ENCODE measurements at places on chromosomes 13 and 19.

DNA sequence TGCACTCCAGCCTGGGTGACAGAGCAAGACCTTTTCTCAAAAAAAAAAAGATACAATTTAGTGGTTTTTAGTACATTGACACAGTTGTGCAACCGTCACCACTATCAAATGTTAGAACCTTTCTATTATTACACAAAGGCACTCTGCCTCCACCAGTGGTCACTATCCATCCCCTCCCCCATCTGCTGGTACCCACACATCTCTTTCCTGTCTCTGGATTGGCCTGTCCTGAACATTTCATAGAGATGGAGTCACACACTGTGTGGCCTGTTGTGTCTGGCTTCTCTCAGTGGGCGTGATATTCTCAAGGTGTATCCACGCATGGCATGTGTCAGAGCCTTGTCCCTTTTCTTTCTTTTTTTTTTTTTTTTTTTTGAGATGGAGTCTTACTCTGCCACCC is 11.2 kb downstream of the KDM4B start:
- peak; percentile 42 for DNase-seq

DNA sequence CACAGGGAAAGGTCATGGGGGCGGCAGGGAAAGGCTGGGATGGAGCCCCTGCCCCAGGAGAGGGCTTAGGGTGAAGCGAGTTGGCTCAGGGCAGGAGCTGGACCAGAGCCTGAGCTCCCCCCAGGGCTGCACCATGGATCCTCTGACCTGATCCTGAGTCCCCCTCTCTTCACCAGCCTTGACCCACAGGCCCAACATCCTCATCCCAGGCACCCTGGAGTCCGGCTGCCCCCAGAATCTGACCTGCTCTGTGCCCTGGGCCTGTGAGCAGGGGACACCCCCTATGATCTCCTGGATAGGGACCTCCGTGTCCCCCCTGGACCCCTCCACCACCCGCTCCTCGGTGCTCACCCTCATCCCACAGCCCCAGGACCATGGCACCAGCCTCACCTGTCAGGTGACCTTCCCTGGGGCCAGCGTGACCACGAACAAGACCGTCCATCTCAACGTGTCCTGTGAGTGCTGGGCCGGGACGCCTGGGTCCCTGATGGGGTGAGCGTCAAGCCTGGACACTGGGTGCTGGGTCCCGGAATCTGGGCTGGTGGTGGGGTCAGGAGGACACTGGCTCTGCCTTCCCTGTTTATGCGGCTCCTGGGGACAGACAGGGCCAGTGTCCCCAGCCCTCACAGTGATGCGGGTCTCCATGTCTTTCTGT is 842 bp downstream of the SIGLEC9 start:
- DNase-seq = no peak

DNA sequence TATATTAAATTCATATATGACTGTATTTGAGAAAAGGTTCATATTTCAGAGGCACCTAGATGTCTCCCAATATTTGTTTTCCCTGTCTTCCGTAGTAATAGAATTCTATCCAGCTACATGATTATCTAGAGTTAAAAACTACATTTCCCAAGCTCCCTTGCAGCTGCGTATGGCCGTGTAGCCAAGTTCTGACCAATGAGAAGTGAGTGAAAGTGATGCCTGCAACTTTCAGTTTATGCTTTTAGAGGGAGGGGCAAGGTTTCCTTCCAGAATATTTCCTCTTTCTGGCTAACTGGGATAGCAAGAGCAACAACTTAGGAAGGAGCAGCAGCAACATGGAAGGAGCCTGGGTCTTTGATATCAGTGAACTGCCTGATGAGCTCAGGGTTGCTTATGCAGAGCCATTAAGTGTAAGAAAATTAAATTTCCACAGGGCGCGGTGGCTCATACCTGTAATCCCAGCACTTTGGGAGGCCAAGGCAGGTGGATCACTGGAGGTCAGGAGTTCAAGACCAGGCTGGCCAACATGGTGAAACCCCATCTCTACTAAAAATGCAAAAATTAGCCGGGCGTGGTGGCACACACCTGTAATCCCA is 23.2 kb upstream of the CYP2A13 start:
- DNase-seq = peak; percentile 40

DNA sequence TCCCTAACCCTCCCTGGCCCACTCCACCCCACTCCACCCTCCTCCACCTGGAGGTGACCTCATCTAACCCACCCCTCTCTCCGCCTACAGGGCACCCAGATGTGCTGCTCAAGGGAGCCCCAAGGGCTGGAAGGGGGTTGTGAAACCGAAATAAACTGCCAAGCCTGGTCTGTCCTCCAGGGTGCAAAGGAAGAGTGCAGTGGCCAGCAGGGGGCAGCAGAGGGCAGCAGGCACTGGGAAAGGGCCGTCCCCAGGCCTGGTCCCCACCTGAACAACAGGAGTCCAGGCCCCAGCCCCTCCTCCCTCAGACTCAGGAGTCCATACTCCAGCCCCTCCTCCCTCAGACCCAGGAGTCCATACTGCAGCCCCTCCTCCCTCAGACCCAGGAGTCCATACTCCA is 8.4 kb upstream of the BCAM start:
- peak; percentile 75 for DNase-seq

DNA sequence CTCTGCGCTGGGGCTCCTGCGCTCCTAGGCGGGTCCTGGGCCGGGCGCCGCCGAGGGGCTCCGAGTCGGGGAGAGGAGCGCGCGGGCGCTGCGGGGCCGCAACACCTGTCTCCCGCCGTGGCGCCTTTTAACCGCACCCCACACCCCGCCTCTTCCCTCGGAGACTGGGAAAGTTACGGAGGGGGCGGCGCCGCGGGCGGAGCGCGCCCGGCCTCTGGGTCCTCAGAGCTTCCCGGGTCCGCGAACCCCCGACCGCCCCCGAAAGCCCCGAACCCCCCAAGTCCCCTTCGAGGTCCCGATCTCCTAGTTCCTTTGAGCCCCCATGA is at the start of gene GJB2:
Gene GJB2 (minus strand): TSS at position 103 of the 326 bp plus-strand sequence. CDS start 3,357 bp downstream, outside the sequence.
- DNase-seq = no peak

- DNase-seq = no peak
Observed at GRCh38 chr19:54459282-54460229, 4.0 kb downstream of the LENG9 start.

GRCh38 chr13:49784886-49785570 is 7.5 kb downstream of the KPNA3 start:
- no peak for DNase-seq

GRCh38 chr19:39941151-39941550 is 6.7 kb upstream of the FCGBP start:
- no peak for DNase-seq

- DNase-seq = peak; percentile 68
Observed at GRCh38 chr13:26019881-26020870, 31.6 kb downstream of the SHISA2 start.

GRCh38 chr19:50817941-50818858 is 5.4 kb downstream of the KLK1 start:
- peak; percentile 32 for DNase-seq

GRCh38 chr13:80022146-80022545 is 318.8 kb downstream of the SPRY2 start:
- DNase-seq = no peak

GRCh38 chr19:41193430-41194156 is 574 bp downstream of the CYP2S1 start:
- no peak for DNase-seq

DNA sequence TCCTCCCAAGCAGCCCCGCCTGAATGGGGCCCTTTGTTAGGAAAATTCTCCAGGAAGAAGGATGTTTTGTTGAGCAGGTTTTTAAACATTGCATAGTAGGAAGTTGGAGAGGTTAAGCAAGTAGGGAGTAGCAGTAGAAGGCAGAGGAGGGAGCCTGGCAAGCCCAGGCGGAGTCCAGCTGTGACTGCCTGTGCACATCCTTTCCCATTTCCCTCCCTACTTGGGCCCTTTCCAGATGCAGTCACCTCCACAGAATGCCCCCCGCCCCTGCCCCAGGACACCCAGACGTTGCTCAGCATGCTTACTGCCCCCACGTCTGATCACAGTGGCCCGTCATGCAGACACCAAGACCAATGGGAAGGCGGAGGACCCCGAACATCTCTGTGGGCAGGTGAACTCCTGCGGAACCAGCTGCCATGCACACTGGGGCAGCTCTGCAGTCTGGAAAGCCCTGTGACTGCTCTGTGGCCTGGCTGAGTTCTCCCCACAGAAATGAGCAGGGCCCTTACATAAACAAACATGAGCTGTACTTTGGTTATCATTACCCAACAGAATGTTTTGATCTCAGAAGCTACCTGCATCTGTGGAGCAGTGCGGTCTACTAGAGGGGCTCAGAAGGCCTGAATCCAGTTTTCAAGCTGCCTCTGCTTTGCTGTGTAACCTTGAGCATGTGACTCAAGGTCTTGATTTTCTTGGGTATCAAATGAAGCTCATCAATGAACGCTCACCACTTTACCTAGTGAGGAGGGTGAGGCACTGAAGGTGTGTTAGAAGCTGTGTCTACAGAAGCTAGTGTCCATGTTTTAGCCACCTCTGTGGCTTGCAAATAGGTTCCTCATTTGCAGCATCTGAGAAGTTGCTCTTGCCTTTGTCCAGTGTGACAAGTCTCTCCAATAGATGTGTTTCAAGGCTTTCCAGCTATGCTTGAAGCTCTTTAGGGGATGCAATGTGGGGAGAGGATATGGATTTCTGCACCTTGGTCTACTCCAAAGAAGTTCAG is 84.2 kb downstream of the TNFRSF19 start:
- no peak for DNase-seq

DNA sequence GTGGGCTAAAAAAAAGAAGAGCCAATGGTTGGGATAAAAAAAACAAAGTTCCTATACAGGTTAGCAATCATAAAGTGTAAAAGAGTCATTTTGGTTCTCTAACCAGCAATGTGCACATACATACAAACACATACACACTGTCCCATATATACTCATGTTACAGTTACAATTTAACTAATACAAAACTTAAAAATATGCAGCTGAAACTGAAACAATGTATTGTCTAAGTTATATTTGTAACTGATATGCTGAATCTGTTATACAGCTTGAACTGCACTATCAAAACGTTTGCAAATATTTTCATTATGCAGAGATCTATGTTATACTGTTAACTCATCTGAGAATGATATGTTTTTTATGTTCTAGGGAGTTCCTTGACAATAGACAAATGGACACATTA is 173.7 kb downstream of the KLF12 start:
- no peak for DNase-seq

DNA sequence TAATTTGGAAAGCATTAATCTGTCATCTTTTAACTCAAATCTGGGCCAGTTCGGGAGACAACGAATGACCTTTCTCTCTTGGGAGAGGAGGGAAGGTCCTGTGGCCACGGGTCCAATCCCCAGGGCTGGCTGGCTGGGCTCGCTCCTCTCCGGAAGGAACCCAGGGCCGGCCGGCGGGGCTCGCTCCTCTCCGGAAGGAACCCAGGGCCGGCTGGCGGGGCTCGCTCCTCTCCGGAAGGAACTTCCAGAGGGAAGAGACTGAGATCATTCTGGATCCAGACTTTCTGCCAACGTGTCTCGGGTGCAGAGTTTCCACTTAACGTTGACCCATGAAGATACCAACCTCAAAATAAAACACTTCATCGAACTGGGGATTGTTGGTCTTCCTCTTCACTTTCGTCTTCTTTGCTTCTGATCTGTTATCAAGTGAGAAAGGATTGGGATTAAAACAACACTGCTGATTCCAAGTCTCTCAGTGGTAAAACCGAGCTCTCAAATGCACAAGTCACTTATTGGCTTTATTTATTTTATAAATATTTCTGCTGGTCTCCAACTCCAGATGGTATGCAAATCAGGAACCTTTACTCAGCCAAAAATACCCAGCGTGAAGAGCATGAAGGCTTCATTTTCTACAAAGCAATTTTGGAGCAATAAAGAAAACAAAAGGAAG is 53.3 kb upstream of the C13orf46 start:
- peak; percentile 16 for DNase-seq

- no peak for DNase-seq
Observed at GRCh38 chr19:20321139-20321763, 154.2 kb downstream of the ZNF486 start.

GRCh38 chr19:46191972-46192371 is 37.6 kb upstream of the IGFL1 start:
- no peak for DNase-seq

GRCh38 chr13:96822895-96823294 is 171.4 kb downstream of the OXGR1 start:
- DNase-seq = peak; percentile 14

- no peak for DNase-seq
Observed at GRCh38 chr19:16726916-16727315, 7.3 kb downstream of the NWD1 start.

- no peak for DNase-seq
Observed at GRCh38 chr13:42275098-42275471, 3.1 kb downstream of the AKAP11 start.

- DNase-seq = no peak
Observed at GRCh38 chr13:99385940-99386339, 78.7 kb upstream of the GPR183 start.

GRCh38 chr19:56994251-56995017 is 125.4 kb upstream of the USP29 start:
- DNase-seq = no peak

DNA sequence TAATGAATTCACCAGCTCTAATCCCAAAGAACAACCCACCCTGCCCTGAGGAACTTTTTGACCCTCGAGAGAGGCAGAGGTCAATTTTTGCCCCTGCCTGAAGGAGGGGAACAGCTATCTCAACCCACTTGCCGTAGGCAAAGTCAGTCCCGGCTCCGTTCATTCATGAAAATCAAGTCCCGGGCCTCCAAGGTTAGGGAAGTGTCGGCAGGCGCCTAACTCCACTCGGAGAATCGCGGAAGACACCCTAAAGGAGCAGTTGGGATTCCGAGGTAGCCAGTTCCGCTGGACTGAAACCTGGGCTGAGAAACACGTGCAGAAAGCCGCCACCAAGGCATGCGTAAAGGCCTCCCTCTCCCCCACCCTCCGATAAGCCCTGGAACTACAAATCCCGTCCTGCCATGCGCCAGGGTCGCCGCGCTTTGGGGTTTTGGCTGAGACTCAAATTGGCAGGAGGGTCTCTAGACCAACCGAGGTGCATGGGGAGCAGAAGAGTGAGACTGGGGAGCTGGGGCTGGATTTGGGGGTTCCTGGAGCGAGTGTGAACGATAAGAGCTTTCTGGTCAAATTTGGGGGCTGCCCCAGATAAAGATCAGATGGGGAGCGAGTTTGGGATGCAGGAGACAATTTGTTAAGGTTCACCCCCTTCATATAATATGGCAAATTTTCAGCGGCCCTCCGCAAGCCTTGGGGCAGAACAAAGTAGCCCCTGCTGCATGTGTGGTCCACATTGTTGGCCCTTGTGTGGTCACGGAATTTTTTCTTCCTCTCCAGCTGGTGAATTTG is at the start of gene TNPO2:
Gene TNPO2 (minus strand): TSS at position 292 of the 786 bp plus-strand sequence. CDS start 2,955 bp downstream, outside the sequence.
- peak; percentile 74 for DNase-seq

GRCh38 chr13:23087880-23088279 is 92.9 kb upstream of the SGCG start:
- DNase-seq = peak; percentile 36

DNA sequence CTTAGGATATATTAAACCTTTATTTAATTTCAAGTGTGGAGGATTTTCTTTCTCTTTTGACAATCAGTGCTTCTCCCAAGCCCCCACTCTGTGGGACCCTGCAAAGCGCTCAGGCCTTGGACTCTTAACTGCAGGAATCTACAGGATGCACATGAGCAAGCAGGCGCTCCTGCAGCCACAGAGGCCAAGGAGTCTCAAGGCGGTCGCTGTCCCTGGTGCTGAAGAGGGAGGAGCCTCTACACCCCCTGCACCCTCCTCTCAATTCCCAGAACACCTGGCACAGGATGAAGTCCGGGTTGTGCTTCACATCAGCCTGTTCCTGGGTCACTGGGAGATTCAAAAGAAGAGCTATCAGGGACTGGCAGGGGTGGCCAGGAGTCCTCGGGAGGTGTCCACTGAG is 13.5 kb downstream of the OR10H4 start:
- no peak for DNase-seq

All from EL (cell line).